ENCODE measurements at places on chromosomes 5 and 9.

GRCh38 chr5:160507221-160507721 lies 85.6 kb downstream of the PTTG1 start:
- peak; percentile 19 for DNase-seq

GRCh38 chr9:133519693-133520092 lies 5.1 kb downstream of the MYMK start:
- no peak for DNase-seq

GRCh38 chr5:179233909-179234562 lies 111.2 kb downstream of the ADAMTS2 start:
- no peak for DNase-seq

GRCh38 chr9:87324613-87325194 lies 173.0 kb upstream of the DAPK1 start:
- no peak for DNase-seq

DNA sequence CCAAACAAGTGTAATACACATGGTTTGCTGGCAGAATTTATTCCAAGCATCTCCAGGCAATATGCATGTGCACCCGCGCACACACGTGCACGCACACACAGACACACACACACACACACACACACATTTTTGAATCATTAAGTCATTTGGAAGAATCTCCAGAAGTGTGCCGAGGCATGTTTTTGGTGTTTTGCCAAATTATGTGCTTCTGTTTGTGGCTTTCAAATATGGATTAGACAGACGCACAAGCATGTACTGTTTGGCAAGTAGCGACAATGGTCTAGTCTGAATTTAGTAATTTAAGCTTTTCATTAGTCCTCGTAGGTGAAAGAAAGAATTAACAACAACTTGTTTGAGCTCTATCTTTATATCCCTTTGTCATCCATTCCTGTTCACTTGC lies 36.7 kb downstream of the NFIB start:
- peak; percentile 32 for DNase-seq

DNA sequence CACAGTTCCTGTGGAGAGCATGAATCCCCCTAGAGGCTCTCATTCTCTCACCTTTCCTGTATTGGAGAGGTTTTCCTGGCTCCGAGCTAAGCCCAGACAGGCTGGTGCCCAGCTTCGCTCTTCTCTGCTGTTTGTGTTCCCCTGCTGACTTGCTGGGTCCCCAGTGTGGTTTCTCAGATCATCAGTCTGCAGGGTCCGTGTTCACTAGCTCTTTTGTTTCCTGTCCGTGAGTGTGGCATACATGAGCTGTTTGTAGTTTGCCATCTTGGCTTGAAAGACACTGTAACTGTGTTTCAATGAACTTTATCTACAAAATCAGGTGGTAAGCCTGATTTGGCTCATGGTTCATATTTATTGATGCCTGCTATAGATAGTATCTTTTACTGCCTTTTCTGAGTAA lies 23.8 kb downstream of the LOX start:
- DNase-seq: no peak

- DNase-seq: no peak
Measured at GRCh38 chr5:109868737-109869136, 179.0 kb downstream of the MAN2A1 start.

GRCh38 chr5:102153003-102153759 lies 142.9 kb downstream of the SLCO4C1 start:
- peak; percentile 41 for DNase-seq

- no peak for DNase-seq
Measured at GRCh38 chr5:77563475-77563874, 71.4 kb upstream of the WDR41 start.

GRCh38 chr5:79448336-79448735 lies 65.6 kb downstream of the HOMER1 start:
- no peak for DNase-seq

DNA sequence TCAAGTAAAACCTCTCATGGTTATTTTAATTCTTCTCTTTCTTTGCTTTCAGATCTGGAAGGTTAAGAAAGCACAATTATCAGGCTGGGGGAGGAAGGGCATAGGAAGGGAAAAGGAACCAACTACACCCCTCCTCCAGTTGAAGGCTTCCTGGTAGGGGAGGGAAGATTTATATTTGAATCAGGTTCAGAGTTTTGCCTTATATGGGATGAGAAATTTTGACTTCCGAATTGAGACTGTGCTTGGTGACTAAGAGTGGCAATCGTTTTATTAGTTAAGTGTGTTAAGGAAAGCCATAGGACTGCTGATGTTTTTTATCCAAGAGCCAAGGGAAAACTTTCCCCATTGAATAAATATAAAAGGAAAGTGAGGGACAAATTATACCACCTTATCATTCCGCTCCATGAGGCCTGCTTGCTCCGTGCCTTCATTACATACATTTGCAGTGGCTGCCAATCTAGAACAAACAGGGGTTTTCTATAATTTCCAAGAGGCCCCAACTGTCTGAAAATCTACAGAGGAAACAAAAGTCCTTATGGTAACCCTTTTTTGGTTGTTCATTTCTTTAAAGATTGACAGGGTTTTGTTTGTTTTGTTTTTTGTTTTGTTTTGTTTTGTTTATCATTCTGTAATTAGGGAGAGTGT lies 115.7 kb upstream of the EPB41L4A start:
- DNase-seq: no peak

- DNase-seq: no peak
Measured at GRCh38 chr9:16356196-16356765, 514.2 kb downstream of the BNC2 start.

GRCh38 chr9:138052322-138052615 lies 174.7 kb downstream of the CACNA1B start:
- DNase-seq: no peak

- no peak for DNase-seq
Measured at GRCh38 chr9:73095425-73095824, 56.2 kb upstream of the ANXA1 start.

DNA sequence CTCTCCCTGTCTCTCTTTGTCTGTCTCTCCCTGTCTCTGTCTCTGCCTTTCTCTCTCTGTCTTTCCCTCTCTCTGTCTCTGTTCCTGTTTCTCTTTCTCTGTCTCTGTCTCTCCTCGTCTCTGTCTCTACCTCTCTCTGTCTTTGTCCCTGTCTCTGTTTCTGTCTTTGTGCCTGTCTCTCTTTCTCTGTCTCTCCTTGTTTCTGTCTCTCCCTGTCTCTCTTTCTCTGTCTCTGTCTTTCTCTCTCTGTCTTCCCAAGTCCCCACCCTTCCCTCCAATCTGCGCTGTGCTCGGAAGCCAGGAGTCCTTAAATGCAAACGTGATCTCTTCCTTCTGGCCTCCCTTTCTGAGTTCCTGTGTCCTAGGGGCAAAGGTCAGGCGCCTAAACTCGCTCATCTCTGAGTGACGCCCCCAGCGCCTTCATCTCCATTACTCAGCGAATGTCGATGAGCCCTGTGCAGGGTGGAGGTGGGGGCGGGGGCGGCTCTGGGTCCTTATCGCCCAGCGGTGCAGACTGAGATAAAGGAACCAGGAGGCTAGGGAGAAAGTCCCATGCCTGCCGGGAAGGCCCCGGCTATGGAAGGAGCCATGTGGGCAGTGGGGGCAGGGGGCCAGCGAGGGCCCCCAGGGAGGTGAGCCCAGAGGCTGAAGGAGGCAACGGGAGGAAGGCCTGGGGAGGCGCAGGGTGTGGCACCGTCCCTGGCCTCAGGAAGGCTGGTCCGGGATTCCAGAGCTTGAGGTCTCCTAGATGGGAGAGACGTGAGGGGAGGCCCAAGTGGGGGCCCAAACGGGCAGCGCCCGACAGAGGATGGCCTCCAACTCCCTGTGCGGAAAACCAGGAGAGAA lies 1.5 kb upstream of the SLC6A19 start:
- no peak for DNase-seq
